ENCODE measurements at places on chromosomes 7 and 10. TPM values are rescaled to one million over a fixed set of nuclear protein-coding genes. Genes with fewer than 3 reads are reported as not detected.
A peak's percentile ranks its signal among the peaks of the same experiment; 100 is the strongest.

The TUBAL3 gene
- total RNA-seq = 0.22 TPM

The AKR1B1 gene
- 128 TPM for total RNA-seq

- peak overlapping the region; percentile 90 for H3K27ac ChIP-seq
- DNase-seq = peak; percentile 51
- H3K4me1 ChIP-seq = peaks cover 3% of the 10 kb centered on the region
- H3K36me3 ChIP-seq = peaks cover 6% of the 10 kb centered on the region
Measured at GRCh38 chr10:32055478-32056135, 618 bp downstream of the KIF5B start.

The VPS37D gene
- 1.3 TPM for total RNA-seq

DNA sequence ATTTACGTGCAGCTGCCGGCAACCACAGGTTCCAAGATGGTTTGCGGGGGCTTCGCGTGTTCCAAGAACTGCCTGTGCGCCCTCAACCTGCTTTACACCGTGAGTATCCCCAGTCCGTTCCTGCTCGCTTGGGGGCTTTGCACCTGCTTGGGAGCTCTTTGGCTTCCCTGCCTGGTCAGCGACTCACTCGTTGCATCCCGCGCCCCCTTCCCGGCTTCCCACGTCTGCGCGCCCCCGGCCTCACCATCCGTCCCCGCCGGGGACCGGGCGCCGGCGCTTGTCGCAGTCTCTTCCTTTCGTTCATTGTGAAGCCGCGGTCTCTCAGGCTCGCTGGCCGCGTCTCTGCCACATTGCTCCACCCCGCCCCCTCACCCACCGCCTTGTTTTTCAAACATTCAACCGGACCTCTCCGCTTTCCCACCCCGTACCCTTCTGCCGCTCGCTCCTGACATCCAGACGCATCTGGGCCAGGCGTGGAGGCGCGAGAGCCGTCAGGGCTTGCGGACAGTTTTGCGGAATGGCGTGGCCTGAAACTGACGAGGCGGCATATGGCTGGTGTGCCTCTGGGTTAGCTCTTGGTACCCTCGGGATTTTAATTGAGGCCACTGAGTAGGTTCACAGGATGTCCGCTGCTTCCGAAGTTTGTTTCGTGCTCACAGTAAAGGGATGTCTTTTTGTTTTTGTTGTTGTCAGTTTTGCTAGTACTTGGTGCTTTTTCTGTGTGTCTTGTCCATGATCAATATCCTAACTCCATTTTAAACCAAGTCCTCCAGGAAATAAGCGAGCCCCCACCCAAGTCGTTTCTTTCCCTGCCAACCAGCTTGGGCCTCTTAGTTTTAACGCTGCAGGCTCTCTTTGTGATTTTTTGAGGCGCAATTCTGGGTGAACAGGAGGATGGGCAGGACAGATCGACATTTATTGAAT is 639 bp downstream of the TSPAN13 start:
- H3K27ac ChIP-seq = peak overlapping the region; percentile 65
- peak overlapping the region; percentile 83 for H3K4me3 ChIP-seq
- H3K27me3 ChIP-seq = no peaks in the 10 kb centered on the region
- peak; percentile 30 for DNase-seq

DNA sequence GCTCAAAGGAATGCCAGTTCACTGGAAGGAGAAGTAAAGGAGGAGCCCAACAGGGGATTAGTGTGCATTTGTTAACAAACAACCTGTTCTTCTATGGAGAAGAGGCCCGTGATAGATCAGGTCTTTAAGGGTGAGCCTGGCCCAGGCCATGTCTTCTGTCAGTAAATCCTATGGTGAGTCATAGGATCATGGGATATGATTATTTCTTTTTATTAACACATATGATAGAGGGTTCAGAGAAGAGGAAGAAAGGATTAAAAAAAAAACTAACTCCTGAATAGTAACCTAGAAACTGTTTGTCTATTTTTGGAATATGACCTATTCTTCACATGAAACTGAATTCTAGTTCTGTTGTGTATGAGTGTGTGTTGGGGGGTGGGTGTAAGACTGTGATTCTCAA is 70.4 kb downstream of the GPR158 start:
- no peaks in the 10 kb centered on the region for H3K36me3 ChIP-seq
- H3K4me3 ChIP-seq = no peak overlapping the region
- no peaks in the 10 kb centered on the region for H3K4me1 ChIP-seq
- DNase-seq = no peak
- no peaks in the 10 kb centered on the region for H3K27me3 ChIP-seq
- H3K27ac ChIP-seq = no peak overlapping the region

- H3K36me3 ChIP-seq = no peaks in the 10 kb centered on the region
- H3K27me3 ChIP-seq = no peaks in the 10 kb centered on the region
- no peaks in the 10 kb centered on the region for H3K4me1 ChIP-seq
- H3K4me3 ChIP-seq = no peak overlapping the region
Measured at GRCh38 chr7:84245835-84246234, 51.2 kb upstream of the SEMA3A start.

GRCh38 chr10:85593226-85593772 is 773.3 kb downstream of the GRID1 start:
- no peaks in the 10 kb centered on the region for H3K27me3 ChIP-seq
- H3K36me3 ChIP-seq = no peaks in the 10 kb centered on the region
- H3K4me3 ChIP-seq = no peak overlapping the region
- no peak overlapping the region for H3K27ac ChIP-seq
- DNase-seq = no peak

DNA sequence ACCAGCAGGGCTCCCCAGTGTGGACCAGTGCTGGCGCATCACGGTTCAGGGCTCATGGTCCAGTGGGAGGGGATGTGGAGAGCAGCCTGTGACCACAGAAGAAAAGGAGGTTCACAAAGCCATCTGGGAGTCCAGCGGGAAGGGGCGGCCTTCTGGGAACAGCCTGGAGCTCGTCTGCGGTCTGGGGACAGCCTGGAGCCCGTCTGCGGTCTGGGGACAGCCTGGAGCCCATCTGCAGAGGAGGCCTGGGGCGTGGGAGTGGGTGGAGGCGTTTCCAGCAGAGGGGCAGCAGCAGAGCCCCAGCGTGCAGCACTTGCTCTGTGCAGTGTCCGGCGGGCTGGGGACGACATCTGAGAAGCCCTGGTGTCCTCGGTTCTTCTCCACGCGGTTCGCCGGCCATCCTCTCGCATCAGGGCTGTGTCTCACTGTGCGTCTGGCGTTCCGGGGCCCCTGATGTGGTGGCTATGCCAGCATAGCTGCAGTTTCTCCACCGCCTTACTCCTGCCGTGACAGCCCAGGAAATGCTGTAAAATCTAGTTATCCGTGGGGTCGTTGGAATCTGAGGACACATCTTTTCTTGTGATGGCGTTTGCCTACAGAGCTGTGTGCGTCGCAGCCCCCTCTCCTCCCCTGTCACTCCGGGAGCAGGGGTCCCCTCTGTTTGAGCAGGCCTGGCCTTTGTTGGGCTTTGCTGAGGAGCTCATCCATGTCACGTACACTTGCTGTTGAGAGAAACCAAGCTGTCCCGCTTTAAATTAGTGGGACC is 104.6 kb downstream of the INPP5A start:
- DNase-seq = no peak
- peaks cover 6% of the 10 kb centered on the region for H3K36me3 ChIP-seq
- no peak overlapping the region for H3K4me3 ChIP-seq
- H3K27ac ChIP-seq = no peak overlapping the region
- no peaks in the 10 kb centered on the region for H3K27me3 ChIP-seq

The WDFY4 gene
- total RNA-seq = not detected

DNA sequence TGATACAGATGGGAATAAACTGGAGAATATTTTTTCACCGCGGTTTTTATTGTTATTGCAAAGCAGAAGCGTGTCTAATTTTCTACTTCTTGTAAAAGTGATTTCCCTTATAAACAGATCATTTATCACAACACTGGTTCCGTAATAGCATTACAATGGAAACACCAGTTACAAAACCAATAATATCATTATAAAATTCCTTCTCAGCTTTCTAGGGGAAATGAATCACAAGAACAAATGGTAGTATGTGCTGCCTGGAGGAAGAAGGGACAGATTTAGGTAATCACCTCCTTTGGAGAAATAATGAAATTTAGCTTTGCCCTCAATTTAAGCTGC is 2.4 kb upstream of the CCDC6 start:
- DNase-seq = no peak
- peak overlapping the region; percentile 87 for H3K4me3 ChIP-seq
- no peaks in the 10 kb centered on the region for H3K27me3 ChIP-seq
- peak overlapping the region; percentile 86 for H3K27ac ChIP-seq

The ANKRD1 gene
- 0.65 TPM for total RNA-seq

The OR2A5 gene
- total RNA-seq = not detected

GRCh38 chr10:96910488-96911395 is 78.6 kb downstream of the LCOR start:
- DNase-seq = peak; percentile 62
- H3K4me3 ChIP-seq = no peak overlapping the region
- H3K27ac ChIP-seq = no peak overlapping the region
- no peaks in the 10 kb centered on the region for H3K27me3 ChIP-seq
- H3K36me3 ChIP-seq = peaks cover 6% of the 10 kb centered on the region

The RBP4 gene
- total RNA-seq = not detected

- DNase-seq = peak; percentile 56
- H3K4me1 ChIP-seq = no peaks in the 10 kb centered on the region
- no peaks in the 10 kb centered on the region for H3K36me3 ChIP-seq
- H3K4me3 ChIP-seq = no peak overlapping the region
- H3K27ac ChIP-seq = no peak overlapping the region
- peaks cover 10% of the 10 kb centered on the region for H3K27me3 ChIP-seq
Measured at GRCh38 chr10:59177031-59177797, 771 bp downstream of the PHYHIPL start.

The CPEB3 gene
- total RNA-seq = 2.8 TPM

DNA sequence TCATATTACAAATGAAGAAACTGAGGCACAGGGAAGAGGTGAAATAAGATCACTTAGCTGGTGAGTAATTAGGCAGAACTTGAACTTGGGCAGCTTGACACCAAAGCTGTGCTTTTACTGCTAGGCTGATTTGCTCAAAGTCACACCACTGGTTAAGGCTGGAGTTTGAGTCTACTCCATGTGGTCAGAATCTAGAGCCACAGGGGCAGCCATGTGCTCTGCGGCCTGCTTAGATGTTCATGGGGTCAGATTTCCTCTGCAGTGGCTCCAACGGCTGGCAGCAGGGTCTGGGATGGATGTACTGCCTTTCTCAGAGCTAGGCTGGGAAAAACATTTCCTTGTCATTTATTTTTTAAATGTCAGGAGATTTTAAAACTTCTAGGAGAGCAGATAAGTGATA is 417.5 kb downstream of the KCNMA1 start:
- no peaks in the 10 kb centered on the region for H3K4me1 ChIP-seq
- no peaks in the 10 kb centered on the region for H3K27me3 ChIP-seq
- H3K27ac ChIP-seq = no peak overlapping the region
- H3K36me3 ChIP-seq = no peaks in the 10 kb centered on the region
- no peak for DNase-seq
- H3K4me3 ChIP-seq = no peak overlapping the region

DNA sequence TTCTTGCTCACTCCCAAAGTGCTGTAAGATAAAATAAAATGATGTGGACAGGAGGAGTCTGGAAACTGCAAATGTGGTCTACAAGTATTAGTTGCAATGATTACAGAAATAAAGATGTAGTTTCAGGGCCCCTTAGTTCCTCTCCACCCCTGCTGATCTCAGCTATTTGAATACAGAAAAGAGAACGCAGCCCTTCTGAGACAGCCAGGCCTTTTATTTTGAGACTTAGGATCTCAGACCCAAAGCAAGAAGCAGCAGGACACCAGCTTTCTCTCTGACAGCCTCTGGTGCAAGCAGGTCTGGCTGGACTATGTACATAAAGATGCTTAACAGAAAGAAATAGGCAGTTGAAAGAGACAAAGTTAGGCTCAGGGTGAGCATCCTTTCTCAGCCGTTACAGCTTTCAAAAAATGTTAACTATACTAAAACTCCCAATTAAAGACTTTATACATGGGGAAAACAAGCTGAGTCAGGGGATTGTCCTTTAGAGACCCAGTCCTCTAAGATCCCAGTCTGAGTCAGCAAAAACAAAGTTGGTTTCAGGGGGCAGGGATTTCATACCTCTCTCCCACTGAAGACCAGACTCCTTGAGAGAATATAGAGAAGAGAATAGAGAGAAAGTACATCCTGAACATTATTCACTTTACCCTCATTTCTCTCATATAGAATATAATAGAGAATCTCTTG is 220.4 kb downstream of the TMEM178B start:
- no peaks in the 10 kb centered on the region for H3K36me3 ChIP-seq
- DNase-seq = no peak
- no peaks in the 10 kb centered on the region for H3K4me1 ChIP-seq
- H3K27ac ChIP-seq = no peak overlapping the region

DNA sequence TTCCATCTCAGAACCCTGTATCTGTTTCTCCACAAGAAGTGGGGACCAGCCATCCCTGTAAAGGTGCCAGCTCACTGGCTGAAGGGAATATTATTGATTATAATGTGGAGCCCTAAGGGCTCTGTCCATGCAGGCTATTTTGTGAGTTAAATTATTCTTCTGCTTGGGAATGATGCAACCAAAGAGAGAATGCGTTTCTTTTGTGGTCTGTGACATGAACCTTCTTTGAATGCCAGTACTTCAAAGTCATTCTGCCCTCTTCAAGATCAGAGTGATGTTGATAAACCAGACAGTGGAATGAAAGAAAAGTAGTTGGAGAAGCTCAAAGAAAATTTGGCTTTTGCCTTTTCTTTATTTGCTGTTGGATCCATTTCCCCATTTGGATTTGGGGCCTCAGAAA is 995.2 kb downstream of the KCNMA1 start:
- H3K27ac ChIP-seq = no peak overlapping the region
- H3K36me3 ChIP-seq = peaks cover 6% of the 10 kb centered on the region
- no peak overlapping the region for H3K4me3 ChIP-seq
- H3K27me3 ChIP-seq = no peaks in the 10 kb centered on the region

DNA sequence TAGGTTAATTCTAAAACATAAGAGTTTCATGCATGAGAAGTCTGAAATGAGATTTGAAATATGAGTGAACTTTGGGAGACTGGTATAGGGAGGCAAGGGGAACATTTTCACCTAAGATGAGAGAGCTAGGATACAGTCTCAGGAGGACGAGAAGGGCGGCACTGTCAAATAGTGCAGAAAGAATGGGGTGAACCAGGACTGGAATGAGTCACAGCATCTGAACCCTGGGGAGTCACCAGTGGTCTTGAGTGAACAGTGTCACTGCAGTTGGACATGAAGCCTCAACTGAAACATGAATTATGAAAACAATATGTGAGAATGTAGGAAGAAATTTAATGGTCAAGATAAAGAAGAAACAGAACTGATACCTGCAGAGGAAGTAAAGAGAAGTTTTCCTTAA is 33.8 kb downstream of the GNG11 start:
- no peaks in the 10 kb centered on the region for H3K36me3 ChIP-seq
- H3K4me1 ChIP-seq = no peaks in the 10 kb centered on the region
- H3K4me3 ChIP-seq = no peak overlapping the region
- no peak overlapping the region for H3K27ac ChIP-seq
- H3K27me3 ChIP-seq = no peaks in the 10 kb centered on the region

DNA sequence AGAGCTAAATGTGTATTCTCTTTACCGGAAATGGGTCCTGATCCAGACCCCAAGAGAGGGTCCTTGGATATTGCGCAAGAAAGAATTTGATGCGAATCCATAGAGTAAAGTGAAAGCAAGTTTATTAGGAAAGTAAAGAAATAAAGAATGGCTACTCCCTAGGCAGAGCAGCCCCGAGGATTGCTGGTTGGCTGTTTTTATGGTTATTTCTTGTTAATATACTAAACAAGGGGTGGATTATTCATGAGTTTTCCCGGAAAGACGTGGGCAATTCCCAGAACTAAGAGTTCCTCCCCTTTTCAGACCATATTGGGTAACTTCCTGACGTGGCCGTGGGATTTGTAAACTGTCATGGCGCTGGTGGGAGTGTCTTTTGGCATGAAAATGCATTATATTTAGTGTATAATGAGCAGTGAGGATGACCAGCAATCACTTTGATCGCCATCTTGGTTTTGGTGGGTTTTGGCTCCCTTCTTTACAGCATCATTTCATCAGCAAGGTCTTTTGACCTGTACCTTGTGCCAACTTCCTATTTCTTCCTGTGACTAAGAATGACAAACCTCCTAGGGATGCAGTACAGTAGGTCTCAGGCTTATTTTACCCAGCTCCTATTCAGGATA is 60.4 kb downstream of the ARL4A start:
- no peak overlapping the region for H3K27ac ChIP-seq
- DNase-seq = peak; percentile 9
- H3K27me3 ChIP-seq = no peaks in the 10 kb centered on the region
- no peaks in the 10 kb centered on the region for H3K4me1 ChIP-seq
